Peyer's patch (tissue), 4 donors: ENCODE measurements at places on chromosomes 3 and 15.

GRCh38 chr3:69033470-69033869 lies 18.7 kb downstream of the TMF1 start:
- no peak for DNase-seq

DNA sequence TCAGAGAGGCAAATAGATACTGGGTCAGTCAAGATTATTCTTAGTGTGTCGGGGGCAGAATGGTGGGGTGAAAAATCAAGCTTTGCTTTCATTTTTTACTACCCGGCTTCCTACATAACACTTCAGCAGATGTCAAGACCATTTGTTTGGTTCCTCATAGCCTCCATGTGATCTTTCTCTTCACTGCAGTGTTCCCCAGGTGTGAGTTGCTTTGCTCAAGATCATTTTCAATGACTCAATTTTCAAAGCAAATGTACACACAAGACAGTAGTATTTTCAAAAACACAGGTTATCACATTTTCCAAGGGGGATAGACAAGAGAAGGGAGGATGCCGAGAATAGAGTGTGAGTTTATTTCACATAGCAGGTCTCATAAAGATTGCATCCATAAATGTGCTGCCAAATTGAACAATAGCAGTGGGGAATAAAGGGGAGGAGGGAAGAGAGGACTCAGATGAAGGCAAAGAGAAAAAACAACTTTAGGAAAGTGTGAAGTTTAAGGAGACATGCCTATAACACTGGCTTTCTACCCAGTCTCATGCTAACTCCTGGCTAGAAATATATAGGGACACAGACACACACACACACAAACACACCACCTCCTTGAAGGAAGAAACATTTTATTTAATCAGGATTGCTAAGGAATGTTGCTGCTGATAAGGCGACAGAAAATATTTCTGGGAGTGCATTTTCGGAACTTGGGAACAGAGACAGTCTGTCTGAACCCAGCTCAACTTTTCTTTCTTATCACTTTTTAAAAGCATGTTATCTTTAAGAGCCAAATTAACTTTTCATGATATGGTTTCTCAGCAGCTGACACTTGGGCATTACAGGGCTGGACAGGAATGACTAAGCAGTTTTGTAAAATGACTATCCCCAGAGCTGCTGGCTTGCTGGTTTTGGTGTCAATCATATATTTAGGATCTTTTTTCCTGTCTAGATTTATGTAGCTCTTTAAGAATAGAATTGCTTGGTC lies 402.4 kb downstream of the RBMS3 start:
- DNase-seq: no peak

DNA sequence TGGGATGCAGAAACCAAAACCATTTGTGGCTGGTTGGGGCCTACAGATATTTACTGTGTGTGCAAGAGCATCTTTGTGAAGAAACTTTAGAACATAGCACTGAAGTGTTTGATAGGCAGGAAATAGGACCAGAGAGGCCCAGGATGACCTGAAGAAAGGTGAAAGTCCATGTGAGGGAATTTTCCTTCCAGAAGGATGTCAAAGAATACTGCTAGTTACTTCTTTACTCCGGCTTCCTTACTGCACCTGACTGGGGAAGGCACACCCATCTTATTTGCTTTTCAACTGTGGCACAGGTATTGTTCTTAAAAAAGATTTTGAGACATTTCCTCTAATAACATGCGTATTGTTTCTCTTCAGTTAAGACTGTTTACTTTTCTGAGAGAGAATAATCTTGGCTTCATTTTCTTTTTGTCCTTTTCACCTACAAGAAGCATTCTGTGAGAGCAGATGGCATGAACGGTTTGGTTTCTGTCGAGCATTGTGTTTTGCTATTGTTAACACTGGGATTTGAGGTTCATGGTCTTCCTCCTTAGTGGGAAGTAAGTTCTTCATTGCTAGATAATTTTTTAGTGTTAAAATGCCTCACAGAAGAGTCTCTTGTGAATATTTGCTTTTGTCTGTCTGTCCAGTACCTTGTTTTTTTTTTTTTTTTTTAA lies 71.5 kb downstream of the SLCO3A1 start:
- DNase-seq: no peak

DNA sequence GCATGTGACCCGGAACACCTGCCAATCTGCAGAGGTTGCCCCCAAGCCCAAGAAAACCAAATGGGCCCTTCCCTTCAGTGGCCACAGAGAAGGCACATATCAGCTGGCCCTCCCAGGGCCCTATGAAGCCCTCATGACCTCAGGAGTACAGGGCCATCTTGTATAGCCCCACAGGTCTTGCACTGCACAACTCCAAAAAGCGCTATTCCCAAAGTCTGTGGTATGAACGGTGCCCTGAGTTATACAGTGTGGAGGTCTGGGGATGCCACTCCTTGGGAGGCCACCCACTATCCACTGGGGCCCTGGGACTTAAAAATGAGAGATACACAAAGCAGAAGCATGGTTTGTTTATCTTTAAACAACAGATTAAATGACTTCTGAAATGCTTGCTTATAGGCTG lies 61.5 kb downstream of the CAPN7 start:
- no peak for DNase-seq

- DNase-seq: no peak
Observed at GRCh38 chr3:153442386-153442785, 280.4 kb downstream of the RAP2B start.

DNA sequence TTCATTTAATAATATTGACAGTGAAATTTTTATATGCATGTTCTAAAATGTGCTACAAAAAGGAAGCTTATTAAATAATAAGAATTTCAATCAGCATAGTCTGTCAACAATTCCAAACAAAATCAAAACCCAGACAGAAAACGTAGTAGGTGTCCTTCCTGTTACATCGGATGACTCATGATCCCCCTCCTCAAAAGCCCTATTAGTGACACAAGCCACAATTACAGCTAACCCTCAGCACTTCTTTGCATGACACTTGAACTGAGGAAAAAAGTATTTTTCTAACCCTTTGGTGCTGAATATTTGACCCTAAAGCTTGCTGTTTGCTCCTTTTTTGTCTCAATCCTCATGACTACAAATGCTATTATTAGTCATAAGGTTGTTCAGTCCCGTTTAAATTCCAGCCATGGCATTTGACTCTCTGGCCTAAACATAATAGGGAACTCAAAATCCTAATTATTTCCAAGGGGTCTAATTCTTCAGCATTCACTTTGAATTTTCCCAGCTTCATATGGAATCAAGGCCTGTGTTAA lies 78.1 kb downstream of the COL8A1 start:
- no peak for DNase-seq

- no peak for DNase-seq
Observed at GRCh38 chr3:186264608-186265400, 97.2 kb downstream of the DGKG start.

GRCh38 chr15:25690673-25691543 lies 172.2 kb downstream of the ATP10A start:
- DNase-seq: peak; percentile 18

DNA sequence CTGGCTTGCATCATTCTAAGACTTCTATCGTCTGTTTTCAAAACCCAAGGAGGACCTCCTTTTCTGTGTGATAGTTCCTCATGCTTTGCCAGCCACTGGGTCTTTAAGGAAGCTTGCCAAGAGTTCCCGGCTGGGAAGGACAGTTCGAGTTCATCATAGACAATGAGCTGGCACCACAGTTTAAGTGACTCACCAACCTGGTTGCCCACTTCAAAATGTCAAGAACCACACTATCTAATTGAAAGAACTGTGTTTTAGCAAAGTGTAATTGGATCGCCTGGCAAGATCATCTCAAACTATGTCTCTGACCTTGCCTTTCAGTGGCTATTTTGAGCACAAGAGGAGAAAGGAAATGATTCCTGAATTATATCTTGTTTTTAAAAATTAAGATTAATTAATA lies 27.9 kb downstream of the SOX2 start:
- DNase-seq: no peak

DNA sequence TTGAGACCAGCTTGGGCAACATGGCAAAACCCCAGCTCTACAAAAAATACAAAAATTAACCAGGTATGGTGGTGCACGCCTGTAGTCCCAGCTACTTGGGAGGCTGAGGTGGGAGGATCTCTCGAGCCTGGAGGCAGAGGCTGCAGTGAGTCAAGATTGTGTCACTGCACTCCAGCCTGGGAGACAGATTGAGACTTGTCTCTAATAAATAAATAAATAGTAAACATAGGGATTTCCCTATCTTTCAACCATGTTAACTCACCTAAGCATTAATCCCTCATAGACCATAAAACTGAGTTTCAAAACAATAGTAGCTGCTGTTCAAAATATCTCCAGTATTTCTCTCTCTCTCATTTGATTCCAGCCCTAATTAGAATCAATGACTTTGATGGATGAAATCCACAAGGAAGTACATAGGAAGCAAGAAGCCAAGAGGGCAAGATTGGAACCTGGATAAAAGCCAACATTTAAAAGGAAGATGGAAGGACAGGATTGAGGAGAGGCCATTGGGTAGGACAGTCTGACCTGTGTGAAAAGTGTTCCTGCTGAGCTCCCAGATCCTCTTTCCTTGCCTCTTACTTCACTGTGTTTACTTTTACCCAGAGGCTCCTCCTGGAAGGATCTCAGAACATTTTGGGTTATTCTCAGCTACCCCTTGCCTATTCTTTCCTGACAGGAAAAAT lies 12.4 kb upstream of the TTBK2 start:
- DNase-seq: no peak

- DNase-seq: no peak
Observed at GRCh38 chr3:33317963-33318709, 40.9 kb downstream of the FBXL2 start.

DNA sequence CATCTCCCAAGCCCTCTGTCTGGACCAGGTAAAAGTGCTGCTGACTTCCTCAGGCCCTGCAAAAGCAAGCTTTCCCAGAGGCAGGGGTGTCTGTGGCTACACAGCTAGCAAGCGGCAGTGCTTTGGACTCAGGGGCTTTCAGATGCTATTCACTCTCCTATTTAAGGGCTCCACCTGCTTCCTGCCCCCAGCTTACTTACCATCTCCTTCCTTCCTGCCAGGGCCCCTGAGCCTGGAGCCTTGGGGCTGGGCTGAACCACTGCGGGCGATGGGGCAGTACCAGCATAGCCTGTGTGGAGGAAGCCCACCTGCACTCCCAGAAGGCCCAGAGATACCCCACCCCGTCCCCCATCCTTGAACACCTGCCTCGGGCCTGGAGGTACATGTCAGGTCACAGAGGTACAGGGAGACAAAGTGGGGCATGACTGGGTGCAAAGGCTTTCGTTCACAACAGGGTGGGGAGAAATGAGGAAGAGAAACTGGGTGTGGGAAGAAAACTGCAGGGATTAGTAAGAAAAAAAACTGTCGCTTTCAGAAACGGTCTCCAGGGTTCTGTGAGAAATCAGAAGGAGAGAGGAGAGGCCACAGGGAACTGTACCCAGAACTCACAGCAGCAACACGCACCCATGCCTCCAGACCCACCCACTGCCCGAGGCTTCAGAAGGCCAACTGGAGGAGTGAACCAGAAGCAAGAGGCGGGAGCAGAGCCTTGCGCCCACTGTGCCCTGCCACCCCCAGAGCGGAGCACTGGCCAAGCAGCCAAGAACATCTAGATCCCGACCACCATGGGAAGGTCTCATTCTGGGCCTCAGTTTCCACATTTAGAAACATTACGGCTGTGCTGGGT lies 49.5 kb downstream of the CCDC12 start:
- DNase-seq: peak; percentile 83

- DNase-seq: peak; percentile 80
Observed at GRCh38 chr3:178343433-178344038, 192.7 kb upstream of the KCNMB2 start.

- DNase-seq: no peak
Observed at GRCh38 chr3:58999774-59000160, 50.1 kb downstream of the CFAP20DC start.

DNA sequence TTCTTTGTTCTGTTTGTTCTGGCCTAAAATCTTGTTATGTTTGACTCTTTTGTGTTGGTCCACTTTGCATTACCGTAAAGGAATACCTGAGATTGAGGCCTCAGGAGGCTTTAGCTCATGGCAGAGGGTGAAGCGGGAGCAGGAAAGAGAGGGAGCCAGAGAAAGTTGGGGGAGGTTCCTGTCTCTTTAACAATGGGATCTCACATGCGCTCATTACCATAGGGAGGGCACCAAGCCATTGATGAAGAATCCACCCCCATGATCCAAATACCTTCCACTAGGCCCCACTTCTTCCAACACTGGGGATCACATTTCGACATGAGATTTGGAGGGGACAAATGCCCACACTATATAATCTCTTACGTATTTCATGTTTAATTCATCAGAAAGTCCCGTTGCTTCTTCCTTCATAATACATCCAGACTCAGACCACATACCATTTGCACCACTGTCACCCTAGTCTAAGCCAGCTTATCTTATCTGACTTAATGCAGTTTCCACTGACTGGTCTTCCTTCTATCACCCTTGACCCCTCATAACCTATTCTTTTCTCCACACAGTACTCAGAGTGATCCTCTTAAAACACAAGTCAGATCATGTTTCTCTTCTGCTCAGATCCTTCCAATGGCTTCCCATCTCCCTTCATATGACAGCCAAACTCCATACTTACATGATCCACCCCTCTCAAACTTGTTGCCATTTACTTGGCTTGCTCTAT lies 13.5 kb downstream of the KBTBD8 start:
- DNase-seq: no peak

DNA sequence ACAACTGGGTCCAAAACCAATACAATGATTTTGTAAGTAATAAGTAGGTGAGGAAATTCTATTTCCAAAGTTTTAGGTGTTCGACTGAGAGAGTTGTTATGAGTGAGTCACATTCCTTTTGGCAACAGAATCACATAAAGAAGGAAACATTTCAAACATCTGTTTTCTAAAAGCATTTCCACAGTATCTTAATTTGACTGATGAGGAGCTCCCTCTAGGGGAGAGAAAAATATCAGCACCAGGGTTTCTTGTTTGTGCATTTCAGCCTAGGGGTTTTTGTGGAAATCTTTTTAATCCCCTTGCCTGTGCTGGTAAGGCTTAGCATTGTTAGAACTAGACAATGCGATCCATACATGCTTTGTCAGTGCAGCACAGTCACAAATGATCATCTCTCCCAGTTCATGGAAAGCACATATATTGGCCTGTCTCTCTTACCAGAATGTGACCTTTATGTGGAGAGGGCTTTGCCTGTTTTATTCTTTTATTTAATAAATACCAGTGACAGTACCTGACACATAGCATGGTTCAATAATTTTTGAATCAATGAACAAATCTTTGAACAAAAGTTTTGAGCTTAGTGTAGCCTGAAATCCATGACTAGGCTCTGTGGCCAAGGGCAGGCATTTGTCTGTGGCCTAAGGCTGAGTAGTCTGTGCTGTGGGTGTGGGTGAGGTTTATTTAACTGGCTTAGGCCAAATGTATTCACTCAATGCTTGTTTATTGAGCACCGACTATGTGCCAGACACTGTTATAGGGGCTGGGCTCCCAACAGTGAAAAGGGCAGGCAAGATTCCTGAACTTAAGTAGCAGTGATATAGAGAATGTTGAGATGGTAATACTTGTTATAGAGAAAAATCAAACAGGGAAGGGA lies 21.1 kb upstream of the IQCF6 start:
- DNase-seq: no peak

GRCh38 chr15:88476635-88477060 lies 9.1 kb downstream of the MRPS11 start:
- DNase-seq: no peak

- no peak for DNase-seq
Observed at GRCh38 chr3:172355836-172356235, 92.4 kb downstream of the GHSR start.

- DNase-seq: no peak
Observed at GRCh38 chr3:8776406-8776805, 7.0 kb upstream of the OXTR start.
